ENCODE measurements at places on chromosomes 16 and 17.

- no peak for DNase-seq
These were observed 19.2 kb downstream of the SGF29 start for GRCh38 chr16:28572696-28573510.

- DNase-seq, result no peak
These were observed 157.0 kb downstream of the C16orf95 start for GRCh38 chr16:87160234-87160636.

- DNase-seq, result no peak
These were observed 152.2 kb upstream of the NOG start for GRCh38 chr17:56441308-56441707.

DNA sequence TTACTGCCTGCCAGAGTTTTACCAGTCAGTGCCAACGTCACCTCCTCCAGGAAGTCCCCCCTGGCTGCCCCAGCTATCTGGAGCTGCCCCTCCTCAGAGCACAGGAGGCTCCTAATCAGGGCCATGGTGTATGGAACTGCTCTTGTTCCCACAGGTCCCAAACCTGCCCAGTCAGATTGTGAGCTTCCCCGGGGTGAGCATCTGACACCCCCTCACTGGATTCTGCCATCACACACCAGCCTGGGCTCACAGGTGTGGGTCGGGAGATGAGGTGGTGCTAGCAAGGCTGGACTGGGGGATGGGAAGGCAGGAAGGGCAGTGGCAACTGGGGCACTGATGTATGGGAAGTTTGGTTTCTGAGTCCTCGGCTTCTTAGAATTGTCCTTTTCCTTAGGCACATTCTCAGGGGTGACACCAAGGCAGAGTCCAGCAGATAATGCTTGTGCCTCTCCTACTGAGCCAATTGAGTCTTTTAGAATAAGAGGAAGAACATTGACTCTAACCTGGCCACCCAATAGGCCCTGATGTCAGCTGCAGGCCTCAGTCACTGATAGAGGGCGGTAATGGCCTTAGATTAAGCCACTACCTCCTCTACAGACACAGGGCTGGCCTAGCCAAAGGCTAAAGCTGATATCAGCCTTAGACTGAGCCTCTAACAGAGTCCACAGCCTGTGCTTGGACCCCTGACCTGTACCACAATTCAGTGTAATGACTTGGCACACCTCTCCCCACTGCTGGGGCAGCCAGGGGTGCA is 107.9 kb downstream of the WSCD1 start:
- DNase-seq, result no peak

- no peak for DNase-seq
These were observed 1.2 kb downstream of the SEC14L1 start for GRCh38 chr17:77141846-77142449.

DNA sequence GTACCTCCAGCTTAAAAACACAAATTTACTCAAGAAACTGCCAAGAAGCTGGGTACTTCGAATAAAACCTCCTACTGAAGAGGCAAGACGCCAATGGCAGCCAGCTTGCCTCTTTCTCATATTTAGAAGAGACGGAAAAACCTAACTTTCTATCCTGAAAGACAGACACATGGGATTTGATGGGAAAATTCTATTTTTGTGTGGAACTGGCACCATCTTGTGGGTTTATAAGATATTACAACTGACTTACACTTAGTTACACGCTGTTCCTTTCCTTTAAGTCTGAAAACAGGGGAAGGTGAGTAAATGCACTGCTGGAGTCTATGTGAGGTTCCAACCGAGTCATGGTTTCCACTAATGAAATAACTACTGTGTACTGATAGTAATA is 10.3 kb downstream of the ZNF18 start:
- no peak for DNase-seq

GRCh38 chr16:3971706-3972105 is 91.2 kb upstream of the CREBBP start:
- no peak for DNase-seq

DNA sequence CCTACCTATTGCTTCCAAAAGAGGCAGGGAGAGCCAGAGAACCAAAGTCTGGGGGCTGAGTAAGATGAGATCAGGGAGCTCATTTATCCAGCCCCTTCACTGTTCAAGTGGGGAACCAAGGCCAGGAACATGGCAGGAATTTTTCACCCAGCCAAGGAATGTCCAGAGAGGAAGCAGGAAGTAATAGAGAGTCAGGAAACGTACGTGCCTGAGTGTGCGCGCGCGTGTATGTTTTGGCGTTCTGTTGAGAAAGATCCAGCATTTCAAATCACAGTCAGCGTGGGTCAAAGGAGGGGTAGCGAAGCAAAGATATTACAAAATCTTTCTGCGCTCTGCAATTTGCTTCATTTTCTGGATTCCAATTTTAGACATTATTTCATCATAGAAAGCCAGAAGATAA is 41.9 kb upstream of the WSCD1 start:
- no peak for DNase-seq

DNA sequence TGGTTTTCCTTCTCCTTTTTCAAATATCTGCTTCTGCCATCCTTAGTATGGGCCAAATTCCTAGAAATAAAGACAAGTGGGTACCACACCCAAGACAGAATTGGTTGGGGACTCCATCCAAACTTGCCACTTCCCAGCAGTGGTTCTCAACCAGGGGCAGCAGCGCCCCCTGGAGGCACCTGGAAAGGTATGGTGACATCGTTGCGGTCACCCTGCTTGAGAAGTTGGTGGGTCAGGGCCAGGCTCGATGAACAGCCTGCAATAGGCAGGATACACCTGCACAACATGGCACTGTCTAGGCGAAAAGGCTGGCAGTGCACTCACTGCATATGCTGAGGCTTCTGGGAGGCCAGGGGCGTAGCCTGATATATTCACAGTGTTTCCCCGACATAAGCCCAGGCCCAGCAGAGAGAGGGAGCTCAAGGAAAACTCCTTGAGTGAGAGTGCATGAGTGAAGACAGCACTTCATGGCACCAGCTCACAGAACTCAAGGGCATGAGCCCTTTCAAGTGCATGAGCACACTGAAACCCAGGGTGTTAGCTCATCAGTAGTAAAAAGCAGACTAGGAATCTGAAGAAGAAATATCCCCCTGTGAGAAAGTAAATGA is 57.7 kb downstream of the CMC2 start:
- DNase-seq, result no peak

- no peak for DNase-seq
These were observed 40.5 kb downstream of the ANKRD11 start for GRCh38 chr16:89449726-89450335.

DNA sequence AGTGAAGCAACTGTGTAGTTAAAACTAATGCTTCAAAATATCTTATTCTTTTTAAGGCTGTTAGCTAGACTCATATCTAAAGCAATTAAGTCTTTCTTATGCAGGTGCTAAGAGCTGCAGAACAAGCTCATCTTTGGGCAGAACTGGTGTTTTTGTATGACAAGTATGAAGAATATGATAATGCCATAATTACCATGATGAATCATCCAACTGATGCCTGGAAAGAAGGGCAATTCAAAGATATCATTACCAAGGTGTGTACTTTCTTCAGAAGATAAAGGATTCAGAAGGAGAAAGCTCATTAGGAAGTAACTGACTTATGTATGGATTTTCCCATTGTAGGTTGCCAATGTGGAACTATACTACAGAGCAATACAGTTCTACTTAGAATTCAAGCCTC is 23.9 kb downstream of the PTRH2 start:
- DNase-seq, result no peak

DNA sequence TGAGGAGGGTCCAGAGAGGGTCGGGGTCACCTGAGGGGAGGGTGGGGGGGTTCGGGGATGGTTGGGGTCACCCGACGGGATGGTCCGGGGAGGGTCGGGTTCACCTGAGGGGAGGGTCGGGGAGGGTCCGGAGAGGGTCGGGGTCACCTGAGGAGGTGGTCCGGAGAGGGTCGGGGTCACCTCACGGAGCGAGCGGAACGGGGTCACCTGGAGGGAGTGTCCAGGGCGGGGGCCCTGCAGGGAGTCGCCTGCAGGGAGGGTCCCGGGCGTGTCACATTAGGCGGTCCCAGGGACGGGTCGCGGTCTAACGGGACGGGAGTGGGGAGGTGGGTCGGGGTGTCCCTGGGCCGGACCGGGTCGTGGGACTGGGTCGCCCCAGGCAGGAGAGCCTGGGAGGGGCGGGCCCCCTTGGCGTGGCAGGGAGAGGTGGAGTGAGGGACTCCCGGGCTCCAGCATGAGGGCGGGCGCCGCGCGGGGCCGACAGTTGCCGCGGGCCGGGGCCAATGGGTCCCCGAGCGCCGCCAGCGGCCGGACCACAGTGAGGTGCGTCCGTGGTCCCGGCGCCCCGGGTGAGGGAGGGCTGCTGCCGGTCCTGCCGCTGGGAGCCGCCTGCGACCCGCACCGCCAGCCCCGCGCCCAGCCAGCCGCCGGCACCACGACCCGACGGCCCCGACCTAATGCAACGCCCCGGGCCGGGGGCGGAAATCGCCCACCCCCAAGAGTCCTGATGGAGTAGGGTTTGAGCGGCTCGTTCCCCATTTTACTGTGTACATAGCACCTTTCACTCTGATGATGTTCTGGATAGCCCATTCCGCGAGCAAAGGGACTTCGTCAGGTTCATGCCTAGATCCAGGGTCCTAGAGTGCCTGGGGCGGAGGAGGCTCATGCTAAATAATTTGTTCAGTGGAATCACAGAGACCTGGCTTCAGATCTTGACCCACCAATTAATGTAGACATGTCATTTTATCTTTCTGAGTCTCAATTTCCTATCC is 1.2 kb upstream of the ABCA3 start:
- no peak for DNase-seq

DNA sequence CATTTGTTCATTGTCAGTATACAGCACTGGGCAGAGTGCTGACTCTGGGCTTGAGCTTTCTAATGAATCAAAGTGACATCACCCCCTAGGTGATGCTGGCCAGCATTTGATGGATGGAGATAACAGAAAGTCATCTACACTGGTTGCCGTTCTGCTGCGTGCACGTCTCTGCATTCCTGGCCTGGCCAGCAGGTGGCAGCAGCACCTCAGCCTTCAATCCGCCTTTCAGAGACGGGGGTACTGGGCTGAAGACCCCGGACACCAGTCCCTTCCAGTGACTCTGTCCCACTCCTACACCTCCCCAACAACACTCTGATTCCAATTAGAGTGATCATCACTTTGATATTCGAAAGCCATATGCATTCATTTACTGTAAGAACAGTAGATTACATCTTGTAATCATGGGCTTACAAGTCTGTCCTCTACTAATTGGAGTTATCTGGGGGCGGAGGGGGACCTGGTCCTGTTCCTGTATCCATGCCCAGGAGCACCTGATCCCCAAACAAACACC is 6.0 kb downstream of the CPSF4L start:
- DNase-seq, result no peak

DNA sequence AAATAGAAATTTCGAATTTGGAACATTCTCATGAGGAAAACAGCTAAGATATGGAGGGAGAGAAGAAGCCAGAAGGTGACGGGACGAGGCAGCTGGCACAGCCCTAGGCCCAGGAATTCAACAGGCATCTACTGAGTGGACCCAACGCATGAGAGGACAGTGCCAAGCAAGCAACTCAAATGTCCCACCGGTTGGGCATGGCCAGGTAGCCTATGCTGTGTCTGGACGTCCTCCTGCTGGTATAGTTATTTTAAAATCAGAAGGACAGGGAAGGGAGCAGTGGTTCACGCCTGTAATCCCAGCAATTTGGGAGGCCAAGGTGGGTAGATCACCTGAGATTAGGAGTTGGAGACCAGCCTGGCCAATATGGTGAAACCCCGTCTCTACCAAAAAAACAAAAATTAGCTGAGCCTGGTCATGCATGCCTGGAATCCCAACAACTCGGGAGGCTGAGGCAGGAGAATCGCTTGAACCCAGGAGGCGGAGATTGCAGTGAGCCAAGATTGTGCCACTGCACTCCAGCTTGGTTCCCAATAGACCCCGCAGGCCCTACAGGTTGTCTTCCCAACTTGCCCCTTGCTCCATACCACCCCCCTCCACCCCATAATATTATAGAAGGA is 2.0 kb downstream of the GH1 start:
- no peak for DNase-seq

GRCh38 chr17:75516619-75517296 is 430 bp downstream of the TSEN54 start:
- no peak for DNase-seq

GRCh38 chr17:38400286-38400685 is 28.0 kb upstream of the ARHGAP23 start:
- DNase-seq, result no peak

DNA sequence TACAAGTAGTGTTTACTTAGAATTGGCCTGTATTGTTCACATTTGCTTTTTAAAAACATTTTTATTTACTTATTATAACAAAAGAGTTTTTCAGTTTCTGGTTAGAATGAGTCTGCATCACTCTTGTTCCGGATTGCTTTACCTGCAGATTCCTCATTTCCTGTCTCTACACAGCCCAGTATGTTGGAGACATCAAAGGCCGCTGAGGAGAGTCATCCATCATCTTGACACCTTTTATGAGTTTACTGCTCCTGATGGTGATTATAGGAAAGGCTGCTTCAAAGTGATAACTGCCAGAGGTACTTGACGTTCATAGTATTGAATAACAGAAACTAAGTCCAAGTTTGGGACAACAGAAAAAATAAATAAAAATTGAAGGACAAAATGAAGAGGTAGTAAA is 490.5 kb upstream of the CA10 start:
- DNase-seq, result no peak

DNA sequence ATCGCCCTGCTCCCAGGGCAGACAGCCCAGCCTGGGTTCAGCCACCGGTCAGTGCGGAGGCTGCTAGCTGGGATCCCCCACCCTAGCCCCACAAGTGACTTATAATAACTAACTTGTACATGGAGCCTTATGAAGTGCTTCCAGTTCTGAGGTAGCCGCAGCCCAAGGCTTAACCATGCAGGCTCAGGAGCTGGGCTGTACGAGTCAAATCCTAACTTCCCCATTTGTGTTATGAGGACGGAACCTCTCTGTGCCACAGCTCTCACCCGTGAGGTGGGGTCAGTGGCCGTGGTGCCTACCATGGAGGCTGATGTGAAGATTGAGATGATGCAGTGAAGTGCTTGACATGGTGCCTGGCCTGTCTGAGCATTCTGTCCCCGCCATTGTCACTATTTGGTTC is 27.8 kb upstream of the GOSR2 start:
- no peak for DNase-seq

DNA sequence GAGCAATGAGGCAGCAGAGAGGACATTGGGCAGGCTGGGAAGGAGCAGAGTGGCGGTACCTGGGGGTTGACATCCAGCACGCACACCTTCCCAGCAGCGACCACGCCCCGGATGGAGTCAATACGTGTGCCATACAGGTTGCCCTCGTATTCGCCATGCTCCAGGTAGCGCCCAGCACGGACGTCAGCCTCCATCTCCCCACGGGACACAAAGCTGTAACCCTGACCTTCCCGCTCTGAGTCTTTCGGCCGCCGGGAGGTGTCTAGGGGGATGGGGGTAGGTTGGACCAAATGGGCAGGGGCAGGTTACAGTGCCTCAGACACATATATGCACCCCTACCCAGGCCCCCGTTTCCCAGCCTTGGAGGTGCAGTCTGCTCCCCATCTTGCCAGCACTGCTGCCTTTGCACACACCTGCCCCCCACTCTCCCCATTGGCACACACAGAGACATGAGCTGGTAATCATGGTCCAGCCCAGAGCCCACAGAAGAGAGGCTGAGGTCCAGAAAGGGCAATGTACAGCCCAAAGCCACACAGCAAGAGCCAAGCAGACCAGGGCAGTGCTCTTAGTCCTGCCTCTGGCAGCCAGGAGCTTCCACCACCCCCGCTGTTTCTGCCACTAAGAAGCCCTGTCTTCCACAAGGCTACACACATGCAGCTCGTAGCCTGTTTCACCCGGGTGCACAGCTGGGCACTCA is 27.5 kb downstream of the MPP2 start:
- DNase-seq, result no peak

- no peak for DNase-seq
These were observed 117.7 kb downstream of the CMIP start for GRCh38 chr16:81562174-81562849.

Data from vagina (tissue), 2 donors.